NCI-H1417 (cell line): ENCODE measurements at places on chromosomes 5 and 9.
A peak's percentile ranks its signal among the peaks of the same experiment; 100 is the strongest.

- DNase-seq, result no peak
Observed at GRCh38 chr5:169221519-169221918, 79.4 kb downstream of the SLIT3 start.

DNA sequence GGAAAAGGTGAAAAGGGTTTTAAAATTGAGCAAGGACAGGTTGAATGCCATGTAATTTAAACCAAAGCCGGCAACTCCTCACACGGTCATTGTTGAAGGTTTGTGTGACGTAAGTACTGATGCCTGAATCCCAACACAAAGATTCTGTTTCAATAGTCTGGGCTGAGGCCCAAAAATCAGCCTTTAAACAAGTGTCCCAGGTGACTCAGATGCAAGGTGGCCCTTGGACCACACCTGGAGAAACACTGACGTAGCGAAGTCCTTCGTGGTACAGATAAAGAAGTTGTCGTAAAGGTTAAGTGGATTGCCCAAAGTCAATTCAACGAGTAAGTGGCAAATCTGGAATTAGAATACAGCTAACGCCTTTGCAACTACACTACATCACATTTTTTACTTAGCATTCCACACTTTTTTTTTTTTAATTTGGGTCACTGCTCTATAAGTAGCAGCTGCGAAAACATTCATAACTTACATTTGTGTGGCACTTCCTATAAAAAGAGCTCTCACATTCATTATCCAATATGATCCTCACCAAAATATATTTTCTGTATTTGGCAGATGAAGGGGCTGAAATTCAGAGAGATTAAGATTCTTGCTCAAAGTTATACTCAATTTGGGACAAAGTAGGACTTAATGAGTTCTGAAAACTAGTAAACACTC, 111.3 kb downstream of the LPAR1 start:
- no peak for DNase-seq

DNA sequence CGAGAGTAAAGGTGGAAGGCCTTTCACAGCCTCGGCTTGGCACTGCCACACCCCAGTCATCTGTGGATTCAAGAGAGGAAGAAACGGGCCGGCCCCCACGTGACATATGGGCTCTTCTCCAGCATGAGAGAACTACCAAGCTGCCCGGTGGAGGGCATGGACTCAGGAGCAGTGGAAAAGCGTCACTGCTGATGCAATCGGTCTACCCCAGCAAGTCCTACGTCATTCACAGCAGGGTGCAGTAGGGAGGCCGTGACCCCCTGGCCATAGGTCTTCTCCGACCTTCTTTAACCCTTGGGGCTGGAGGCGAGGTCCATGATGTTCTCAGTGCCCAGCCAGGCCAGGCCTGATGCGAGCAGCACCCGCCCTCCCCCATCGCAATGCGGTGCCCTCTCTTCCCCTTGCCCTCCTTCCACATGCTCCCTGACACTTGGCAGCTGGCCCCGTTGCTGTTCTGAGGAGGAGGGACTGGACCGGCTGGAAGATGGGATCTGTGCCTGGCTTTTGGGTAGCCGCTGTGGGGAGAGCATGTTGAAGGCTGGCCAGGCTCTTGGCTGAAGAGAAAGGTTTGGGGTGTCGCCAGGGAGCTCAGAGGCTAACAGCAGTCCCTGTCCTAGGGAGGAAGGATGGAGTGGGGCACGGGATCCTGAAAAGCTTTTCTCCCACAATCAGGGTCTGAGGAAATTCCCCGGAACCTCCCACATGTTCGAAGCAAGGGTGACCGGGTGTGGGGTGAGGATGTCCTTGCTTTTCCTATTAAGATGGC, 89.8 kb downstream of the LIFR start:
- DNase-seq, result no peak

DNA sequence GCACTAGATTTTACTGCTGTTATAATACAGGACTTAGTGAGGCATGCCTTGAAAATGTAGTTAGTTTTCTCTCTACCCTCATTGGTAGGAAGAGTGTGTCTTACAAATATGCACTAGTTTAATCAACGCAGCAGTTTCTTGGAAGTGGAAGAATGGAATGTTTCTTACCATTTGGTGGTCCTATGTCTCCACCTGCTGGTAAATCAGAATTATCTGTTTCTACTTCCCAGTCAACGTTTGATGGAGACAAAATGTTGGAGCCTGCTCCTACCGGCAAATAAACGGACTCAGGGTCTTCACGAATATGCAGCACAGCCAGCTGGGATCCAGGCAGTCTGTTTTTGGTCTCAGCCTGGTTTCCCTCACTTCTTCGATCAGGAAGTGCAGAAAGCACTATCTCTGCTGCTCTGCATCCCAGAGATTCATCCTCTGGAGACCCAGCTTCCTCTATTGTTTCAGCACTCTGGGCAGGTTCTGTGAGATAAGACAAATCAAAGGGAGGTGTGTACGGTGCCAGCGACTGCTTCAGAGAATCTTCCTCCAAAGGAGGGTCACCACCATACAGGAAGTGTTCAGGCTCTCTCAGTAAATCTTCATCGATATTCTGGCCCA, 59.5 kb upstream of the PCA3 start:
- peak; percentile 52 for DNase-seq

- no peak for DNase-seq
Observed at GRCh38 chr9:79868567-79869189, 296.9 kb downstream of the TLE4 start.

- DNase-seq, result peak; percentile 91
Observed at GRCh38 chr9:78236551-78236910, 656 bp downstream of the CEP78 start.

GRCh38 chr9:116286297-116286696, 132.7 kb downstream of the PAPPA start:
- peak; percentile 80 for DNase-seq

DNA sequence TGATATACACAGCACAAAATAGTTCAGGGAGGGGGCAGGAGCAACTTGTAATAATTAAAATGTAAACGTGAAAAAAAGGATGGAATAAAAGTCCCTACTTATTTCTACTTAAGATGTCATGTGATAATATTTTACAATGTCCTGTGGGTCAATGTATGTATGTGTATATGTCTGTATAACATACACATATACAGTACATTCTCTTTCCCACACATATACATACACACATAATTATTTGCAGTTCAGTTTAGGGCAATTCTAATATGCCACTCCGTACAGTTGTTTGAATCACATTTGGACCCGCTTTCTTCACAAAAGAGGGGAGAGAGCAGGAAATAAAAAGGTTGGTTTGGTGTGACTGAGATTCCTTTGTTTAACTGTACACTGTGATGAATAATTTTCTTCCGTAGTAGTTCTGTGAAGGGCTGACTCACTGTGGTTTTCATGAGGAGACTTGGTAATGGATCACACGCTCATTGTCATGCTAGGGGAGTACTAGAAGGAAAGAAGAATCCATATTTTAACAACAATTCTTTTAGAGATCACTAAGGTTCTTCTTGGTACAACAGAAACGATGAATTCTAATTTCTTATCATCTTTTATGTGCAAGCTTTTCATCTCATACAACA, 26.2 kb upstream of the ACOT12 start:
- no peak for DNase-seq
